ENCODE measurements at places on chromosomes 3 and 15.
A peak's percentile ranks its signal among the peaks of the same experiment; 100 is the strongest.

- DNase-seq: no peak
These were observed 150.5 kb downstream of the SHQ1 start for GRCh38 chr3:72697717-72698116.

GRCh38 chr15:101427606-101428487, 61.7 kb downstream of the PCSK6 start:
- no peak for DNase-seq

DNA sequence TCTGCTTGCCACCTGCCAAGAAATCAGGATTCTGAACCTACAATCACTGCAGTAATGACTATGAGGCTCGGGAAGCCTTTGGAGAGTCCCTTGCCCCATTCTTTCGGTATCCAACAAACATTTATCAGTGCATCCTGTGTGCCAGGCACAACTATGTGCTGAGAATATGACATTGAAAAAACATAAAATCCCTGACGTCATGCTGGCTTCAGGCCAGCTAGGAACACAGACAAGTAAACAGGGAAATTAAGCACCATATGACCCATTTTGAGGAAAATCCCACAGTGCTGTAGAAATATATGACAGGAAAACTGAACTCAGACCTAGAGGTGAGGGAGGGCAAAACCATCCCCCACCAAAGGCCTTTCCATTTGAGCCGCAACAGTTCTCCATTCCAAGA, 34.1 kb upstream of the DET1 start:
- DNase-seq: no peak

DNA sequence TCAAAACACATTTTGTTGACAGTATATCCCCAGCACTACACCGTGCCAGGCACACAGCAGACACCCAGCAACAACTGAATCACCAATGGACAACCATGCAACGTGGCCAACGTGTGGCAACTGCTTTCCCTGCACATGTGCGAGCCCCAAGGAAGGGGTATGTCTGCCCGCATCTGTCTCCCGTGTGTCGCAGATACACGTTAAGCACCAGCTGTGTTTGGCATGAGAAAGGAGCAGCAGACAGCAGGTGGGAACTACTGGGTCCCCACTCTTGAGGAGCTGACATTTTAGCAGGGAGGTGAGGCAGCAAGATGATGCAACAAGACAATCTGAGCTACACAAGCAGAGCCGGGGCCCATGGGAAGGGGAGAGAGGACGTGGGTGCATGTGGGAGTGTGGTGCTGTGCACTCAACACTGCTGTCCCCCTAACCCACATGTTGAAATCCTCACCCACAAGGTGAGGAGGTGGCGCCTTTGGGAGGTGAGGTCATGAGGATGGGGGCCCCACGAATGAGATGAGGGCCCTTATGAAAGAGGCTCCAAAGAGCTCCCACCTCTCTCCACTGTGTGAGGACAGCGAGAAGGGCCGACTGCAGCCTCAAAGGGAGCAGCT, 56.2 kb downstream of the ROPN1B start:
- DNase-seq: no peak

DNA sequence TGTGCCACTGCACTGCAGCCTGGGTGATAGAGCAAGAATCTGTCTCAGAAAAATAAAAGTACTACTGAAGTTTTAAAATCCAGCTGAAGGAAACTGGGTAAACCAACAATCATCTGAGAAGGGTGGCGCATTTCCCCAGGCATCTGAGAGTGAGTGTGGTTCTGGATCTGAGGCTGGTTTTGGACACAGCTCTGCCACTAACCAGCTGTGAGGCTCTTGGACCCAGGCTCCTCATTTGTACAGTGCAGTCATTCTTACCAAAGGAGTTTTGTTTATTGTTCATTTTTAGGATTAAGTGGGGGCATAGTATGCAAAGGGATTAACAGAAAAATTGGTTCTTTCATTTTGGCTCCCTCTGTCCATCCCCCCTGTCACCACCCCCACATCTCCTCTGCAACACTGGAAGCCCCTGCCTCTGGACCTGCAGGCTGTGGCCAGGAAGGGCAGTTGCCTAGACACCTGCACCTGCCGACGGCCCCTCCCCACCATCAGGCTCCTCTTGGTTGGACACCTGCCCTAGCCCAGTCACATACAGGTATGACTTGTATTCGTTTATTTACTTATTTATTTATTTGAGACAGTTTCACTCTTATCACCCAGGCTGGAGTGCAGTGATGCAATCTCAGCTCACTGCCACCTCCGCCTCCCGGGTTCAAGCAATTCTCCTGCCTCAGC, 8.8 kb downstream of the NUP210 start:
- DNase-seq: no peak

DNA sequence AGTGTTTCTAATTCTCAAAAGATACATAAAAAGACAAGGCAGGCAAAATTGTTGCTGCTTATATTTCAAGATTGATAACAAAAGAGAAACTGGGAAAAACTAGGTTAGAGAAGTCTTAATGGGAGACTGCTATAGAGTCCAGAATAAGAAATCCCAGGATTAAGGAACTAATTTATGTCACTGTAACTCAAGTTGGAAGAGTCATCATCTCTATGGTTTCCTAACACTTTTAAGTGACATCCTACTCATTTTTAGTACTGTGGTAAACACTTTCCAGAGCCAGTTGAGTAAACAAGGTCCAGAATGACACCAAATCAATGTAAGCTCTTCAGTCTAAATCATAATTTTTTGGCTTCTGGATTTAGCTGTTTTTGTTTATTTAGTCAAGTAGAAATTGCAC, 8.0 kb downstream of the CLDN16 start:
- DNase-seq: no peak

- no peak for DNase-seq
These were observed 361.6 kb upstream of the NR2F2 start for GRCh38 chr15:95968856-95969255.

DNA sequence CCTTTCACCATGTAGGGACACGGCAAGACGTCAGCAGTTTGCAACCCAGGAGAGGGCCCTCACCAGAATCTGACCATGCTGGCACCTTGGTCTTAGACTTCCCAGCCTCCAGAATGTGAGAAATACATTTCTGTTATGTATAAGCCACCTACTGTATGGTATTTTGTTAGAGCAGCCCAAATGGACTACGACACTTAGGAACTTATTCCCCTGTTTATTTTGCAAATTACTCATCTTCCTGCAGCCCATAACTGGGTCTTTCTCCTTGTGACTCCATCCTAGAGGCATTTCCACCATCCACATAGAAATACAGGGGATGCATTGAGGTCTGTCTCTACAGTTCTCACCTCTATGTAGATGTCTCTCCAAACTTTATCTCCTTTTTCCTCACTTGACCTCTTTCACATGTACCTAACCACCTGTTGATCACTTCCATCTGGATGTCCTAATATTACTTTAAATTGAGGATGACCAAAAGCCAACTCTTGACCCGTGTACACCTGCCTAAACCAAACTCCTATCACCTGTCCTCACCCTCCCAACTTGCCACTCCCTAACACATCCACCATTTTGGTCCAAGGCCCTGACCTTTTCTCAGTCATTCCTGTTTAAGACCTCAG, 406.0 kb upstream of the WNT5A start:
- DNase-seq: no peak

GRCh38 chr15:80695099-80695910, at the start of gene ABHD17C:
Gene ABHD17C, plus strand, starts transcription at chr15:80695310. Its CDS starts 120 bp downstream, at chr15:80695430.
- DNase-seq: peak; percentile 25

- DNase-seq: no peak
These were observed 1134.1 kb downstream of the EPHA3 start for GRCh38 chr3:90241481-90241880.

- DNase-seq: no peak
These were observed 298.4 kb downstream of the SATB1 start for GRCh38 chr3:18126772-18127171.

- no peak for DNase-seq
These were observed 17.0 kb downstream of the TOPBP1 start for GRCh38 chr3:133644768-133645167.

DNA sequence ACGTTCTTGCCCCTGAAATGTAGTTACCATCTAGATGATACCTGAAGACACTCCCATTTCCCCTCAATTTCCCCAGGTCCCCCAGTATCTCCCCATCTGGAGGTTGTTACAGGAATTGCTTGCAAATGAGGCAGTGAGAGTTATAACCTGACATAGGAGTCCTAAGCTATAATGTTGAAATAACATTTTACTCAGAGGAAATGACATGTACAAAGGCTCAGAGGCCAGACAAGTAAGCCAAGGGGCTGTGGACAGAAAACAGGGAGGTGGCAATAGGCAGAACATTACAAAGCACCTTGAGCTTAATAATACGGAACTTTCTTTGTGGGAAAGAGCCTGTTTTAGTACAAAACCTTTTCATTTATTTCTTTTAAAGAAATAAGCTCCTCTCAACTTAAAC, 171.9 kb downstream of the FRMD5 start:
- no peak for DNase-seq

DNA sequence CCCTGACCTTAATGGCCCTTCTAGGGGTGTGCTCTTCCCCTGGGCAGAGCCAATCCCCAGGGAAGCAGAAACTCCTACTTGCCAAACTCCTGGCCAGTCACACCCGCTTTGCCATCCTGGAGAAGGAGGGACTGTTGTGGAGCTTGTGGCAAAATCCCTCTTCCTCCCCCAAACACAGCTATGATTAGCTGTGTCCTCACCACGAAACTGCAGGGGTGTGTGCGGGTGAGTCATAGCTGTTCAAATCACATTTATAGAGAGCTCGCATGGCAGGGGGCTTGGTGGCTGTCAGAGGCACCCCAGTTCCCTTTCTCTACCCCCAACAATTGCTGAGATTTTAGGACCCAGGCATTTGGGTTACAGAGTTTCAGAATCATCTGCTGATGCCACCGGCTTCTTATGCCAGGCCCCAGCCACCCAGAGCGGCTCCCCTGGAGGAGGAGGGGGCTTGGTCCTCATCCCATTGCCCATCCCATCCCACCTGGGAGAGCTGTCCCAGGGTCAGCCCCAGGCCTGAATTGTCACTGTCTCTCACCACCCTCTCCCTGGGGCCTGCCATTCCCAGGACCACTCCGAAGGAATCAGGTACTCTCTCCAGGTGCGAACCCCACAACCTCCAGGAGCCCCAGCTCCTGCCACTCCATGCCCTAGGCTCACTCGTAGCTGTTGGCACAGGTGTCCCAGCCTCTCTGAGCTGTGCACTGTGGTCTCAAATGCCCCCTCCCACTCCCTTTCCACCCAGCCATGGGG, 28.8 kb upstream of the MAGEF1 start:
- no peak for DNase-seq

DNA sequence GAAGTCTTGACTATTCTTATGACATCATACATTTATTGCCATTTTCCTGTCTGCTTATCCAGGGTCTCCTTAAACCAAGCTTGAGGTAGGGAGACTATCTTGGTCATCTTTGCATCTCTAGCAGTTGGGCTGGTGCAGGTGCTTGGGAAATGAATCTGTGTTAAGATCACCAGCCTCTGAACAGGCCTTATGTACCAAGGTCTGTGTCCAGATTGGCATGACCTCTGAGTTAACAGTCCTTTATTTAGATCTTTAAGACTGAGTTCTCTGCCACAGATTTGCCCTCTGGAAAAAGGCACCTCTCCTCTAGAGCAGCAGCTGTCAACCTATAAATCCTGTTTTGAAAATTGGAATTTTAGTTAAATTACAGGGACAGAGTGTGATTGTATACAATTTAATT, 35.4 kb downstream of the RAB7A start:
- DNase-seq: no peak

GRCh38 chr3:75687323-75687722, 23.2 kb downstream of the FRG2C start:
- no peak for DNase-seq

GRCh38 chr3:22928216-22929110, 274.7 kb upstream of the UBE2E2 start:
- no peak for DNase-seq

- no peak for DNase-seq
These were observed 443.4 kb upstream of the UBE2E2 start for GRCh38 chr3:22759636-22760310.

DNA sequence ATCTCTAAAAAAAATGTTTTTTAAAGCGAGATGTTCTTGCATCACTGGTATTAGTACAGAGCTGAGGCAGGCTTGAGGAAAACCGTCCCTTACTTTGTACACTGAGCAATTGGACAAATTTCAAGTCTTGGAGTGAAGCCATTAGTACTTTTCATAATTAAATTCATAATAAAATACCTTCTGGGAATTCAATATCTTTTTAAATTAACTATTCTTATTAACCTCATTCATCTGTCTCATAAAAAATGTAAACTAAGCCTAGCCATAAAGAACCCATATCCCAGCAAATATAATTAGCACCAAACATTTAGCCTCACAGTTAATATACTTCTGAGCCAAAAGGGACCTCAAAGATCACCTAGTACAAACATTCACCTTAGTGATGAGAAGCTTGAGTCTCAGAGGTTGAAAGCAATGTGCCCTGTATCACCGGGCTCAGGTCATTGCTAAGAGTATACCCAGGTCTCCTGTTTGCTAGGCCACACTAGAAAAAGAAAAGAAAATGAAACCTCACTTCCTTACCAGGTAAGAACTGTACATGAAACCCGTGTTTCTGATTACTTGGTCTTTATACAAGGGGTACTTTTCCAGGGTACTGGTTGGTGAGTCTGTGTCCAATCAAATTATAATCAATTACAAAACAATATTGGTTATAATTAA, 192.5 kb downstream of the ADAMTS9 start:
- DNase-seq: no peak

GRCh38 chr3:4756057-4756775, 223.0 kb upstream of the BHLHE40 start:
- DNase-seq: no peak

DNA sequence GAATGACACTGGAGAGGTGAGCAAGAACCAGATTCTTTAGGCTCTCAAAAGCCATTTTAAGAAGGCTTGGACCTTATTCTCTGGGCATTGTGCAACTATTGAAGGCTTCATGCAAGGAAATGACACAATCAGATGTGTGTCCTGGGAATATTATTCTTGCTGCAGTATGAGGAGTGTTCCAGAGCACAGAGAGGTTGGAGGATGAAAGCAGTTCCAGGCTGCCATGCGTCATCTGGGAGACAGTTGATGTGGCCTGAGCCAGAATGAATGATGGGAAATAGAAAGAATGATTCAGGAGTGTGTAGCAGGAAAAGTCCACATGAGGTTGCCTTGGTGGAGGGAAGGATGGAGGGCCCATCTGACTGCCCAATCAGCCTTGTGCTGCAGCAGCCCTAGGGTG, 123.1 kb downstream of the CHCHD6 start:
- DNase-seq: no peak

DNA sequence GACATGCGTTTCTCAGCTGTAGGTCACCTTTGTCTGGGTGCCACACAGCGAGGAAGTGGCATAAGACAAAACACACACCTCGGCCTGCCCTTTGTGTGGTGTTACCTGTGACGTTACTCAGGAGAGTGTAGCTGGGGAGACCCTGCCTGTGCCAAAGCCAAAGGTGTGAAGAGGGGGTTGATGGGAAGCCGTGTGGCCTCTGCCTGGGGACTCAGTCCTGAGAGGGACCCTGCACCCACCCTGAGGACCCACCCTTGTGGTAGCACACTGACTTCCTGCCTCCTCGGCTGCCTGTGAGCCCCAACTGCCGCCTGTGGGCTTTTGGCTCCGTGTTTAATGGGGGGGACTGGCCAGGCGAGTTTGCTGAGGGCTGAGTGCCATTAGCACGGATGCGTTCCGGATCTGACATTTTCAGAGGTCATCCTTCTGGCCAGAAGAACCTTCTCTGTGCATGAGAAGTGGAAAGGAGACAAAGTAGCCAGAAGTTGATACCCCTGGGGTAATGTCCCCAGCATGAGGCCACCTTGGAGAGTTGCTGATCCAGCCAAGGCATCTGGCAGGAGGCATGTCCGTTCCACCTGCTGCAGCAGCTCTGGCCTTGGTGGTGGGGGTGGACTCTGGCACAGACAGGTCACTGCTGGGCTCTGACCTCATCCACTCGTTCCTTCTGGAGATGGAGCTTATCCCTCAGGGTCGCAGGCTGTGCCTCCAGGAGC, 51.8 kb upstream of the FURIN start:
- DNase-seq: no peak

- no peak for DNase-seq
These were observed 278.9 kb downstream of the ULK4 start for GRCh38 chr3:41682996-41683395.

Measured in naive B cell (primary cell).